Upper lobe of left lung (tissue), 6 donors: ENCODE measurements at places on chromosomes 3 and 15. TPM values are rescaled to one million over a fixed set of nuclear protein-coding genes. Genes with fewer than 3 reads are reported as not detected.

GRCh38 chr3:79414806-79415205 lies 353.0 kb downstream of the ROBO1 start:
- H3K4me3 ChIP-seq = no peak overlapping the region
- DNase-seq = no peak
- H3K4me1 ChIP-seq = no peaks in the 10 kb centered on the region
- H3K27me3 ChIP-seq = no peaks in the 10 kb centered on the region

- H3K36me3 ChIP-seq = no peaks in the 10 kb centered on the region
- no peaks in the 10 kb centered on the region for H3K27me3 ChIP-seq
- H3K4me1 ChIP-seq = no peaks in the 10 kb centered on the region
- DNase-seq = no peak
Observed at GRCh38 chr15:51229907-51230330, 108.5 kb downstream of the CYP19A1 start.

DNA sequence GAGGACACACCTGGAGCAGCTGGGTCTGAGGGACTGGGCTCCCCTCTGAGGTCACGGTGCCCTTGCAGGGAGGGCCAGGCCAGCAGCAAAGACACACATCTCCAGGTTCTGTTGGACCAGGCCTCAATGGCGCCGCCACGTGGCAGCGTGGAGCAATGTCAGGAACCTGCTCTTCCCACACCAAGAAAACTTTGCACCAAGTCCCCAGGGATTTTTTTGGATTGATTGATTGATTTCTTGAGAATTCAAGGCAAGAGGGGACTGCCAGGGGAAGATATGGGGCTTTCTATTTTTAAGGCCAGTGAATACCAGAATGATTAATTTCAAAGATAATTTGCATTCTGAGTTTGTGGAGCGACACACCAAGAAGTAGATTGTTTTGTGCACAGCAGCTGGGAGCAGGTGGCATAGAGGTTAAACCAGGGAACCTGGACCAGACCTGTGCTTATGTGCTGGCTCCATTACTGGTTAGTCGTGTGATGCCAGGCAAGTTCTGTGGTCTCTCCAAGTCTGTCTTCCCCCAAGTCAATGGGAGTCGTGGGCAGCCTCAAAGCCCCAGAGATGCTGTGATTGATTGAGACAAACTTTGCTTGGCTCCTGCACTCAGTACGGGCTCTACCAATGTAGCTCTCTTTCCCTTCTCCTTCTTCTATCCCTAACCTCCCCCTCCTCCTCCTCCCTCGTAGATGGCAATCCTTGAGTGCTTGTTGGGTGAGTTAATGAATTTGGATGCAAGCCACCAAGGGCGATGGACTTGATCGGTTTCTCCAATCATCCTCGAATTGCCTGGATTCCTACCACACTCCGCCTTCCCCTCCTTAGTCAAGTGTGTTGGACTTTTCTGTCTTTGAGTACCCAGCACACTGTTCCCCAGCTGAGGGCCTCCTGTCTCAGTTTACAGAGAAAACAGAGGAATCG lies 96.2 kb upstream of the TRPM1 start:
- peaks cover 2% of the 10 kb centered on the region for H3K4me1 ChIP-seq
- no peaks in the 10 kb centered on the region for H3K36me3 ChIP-seq
- H3K27me3 ChIP-seq = no peaks in the 10 kb centered on the region
- H3K27ac ChIP-seq = no peak overlapping the region
- peak; percentile 89 for DNase-seq

The NMD3 gene
- 46.1 TPM for total RNA-seq
